Endothelial cell (in vitro differentiated cells): ENCODE measurements at places on chromosomes 6 and 20.

DNA sequence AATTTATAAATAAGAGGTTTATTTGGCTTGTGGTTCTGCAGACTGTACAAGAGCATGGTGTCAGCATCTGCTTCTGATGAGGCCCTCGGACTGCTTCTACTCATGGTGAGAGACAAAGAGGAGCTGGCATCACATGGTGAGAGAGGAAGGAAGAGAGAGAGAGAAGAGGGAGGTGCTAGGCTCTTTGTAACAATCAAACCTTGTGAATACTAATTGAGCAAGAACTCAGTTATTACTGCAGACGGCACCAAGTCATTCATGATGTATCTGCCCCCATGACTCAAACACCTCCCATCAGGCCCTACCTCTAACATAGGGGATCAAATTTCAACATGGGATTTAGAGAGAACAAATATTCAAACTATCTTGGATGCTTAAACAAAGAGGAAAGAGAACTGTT, 6.3 kb upstream of the SIRPG start:
- DNase-seq, result no peak

DNA sequence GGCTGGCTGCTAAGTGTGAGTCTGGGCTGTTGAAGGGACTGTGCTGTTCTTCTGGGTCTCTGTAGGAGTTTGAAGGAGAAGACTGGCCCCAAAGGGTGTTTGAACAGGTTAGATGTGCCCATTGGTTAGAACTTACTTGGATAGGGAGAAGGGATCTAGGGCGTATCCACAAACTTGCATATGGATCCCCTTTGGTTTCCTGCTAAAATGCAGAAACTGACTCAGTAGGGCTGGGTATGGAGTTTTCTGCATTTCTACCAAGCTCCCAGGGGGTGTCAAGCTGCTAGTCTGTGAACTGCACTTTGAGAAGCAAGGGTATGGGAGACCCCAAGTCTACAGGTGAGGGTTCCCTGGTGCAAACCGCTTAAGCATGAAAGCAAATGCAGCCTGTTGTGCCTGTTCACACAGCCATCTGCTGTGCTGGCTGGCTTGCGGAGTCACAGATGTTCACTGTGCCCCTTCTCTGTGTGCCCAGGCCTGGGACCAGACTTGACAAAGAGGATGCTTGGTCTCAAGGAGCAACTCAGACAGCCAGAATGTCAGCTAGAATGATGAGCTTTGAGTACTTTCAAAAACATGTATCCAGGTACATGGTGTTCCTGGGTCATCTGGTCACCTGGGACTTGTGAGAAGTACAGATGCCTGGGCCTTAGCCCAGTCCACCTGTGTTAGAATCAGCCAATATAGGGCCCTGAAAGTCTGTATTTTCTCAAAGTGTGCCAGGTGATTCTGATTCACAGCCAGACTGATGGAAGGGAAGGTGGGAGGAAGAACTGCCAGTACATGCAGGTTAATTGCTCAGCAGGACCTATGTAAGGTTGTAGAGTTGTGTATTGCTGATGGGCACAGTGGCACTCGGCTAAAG, 7.4 kb downstream of the PPP1R16B start:
- DNase-seq, result no peak

DNA sequence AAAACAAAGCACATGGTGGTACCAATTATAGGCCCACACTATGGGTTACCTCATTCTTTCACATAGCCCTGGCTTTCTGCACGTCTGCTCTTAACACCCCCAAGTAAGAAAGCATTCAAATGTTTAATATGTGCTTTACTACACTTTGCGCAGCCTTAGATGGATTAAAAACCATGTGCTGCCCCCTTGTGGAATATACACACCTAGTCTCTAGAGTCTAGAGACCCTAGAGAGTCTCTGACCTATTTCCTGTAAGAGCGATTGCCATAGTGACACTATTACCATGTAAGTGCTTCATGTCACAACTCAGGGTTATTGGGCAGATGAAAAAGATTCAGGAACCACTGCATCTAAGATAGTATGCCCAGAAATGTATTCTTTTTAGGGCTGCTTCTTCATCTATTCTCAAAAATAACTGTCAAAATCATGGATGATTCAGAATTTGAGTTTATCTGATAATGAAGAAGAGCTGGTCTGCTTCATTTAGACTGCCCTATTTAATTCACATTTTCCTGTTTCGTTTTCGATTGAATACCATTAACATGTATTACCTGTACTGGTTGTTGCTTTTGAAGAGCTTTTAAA, 186.3 kb downstream of the ADGB start:
- peak; percentile 31 for DNase-seq

- no peak for DNase-seq
Measured at GRCh38 chr6:137233911-137234863, 15.0 kb upstream of the IFNGR1 start.

DNA sequence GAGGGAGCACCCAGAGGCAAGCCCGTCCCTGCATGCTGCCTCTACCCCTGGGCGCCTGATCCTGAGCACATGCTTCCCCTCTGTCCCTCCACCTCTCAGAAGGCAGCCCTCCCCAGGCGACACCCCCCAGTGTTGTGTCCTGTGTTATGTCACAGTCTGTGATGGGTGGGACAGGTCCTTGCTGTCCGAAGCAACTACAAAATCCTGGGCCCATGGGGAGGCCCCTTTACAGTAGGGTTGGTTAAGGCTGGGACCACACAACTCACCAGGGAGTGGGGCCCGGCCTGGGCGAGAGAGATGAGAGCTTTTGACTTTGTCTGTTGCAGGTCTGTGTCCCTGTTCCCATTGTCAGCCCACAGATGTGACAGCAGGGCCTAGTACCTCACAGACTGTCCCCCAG, 78.0 kb downstream of the DHX35 start:
- DNase-seq, result no peak

- DNase-seq, result no peak
Measured at GRCh38 chr20:63359937-63360849, 956 bp downstream of the CHRNA4 start.

- DNase-seq, result no peak
Measured at GRCh38 chr6:134424165-134424797, 106.4 kb upstream of the SGK1 start.

DNA sequence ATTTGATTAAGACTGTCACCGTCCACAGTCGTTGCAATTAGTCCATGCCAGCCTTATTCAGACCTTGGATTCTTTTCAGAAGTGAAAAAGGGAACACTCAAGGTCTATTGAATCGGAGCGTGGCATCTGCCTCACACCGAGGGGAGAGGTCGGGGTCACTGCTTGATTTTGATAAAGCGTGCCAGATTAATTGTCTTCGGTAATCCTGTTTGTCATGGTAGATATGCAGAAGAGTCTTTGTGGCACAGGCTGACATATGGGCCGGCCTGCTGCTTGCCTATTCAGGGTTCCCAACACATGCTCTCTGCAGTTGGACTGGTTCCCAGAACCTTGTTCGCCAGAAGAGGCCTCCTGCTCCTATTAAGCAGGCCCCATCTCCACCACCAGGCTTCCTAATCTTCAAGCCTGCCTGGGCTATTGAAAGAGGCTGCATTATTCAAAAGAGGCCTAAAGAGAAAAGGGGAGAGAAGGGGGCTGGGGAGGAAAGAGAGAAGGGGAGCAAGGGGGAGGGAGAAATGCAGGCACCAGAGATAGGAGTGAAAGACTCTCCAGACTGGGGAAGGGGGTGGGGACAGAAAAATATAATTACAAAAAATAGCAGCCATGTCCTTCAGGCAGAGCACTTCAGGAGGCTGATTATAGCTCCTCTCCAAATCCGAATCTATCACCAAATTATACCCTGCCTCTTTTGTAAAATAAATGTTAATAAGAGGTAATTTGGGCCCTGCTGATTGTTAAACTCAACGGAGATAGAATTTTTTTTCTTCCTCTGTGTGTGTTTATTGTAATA, 611.3 kb downstream of the HDGFL1 start:
- DNase-seq, result no peak

GRCh38 chr6:5905431-5906339, 101.0 kb downstream of the NRN1 start:
- no peak for DNase-seq

GRCh38 chr6:15131234-15131633, 114.6 kb upstream of the JARID2 start:
- no peak for DNase-seq

- no peak for DNase-seq
Measured at GRCh38 chr20:50916934-50917333, 14.3 kb downstream of the ADNP start.

DNA sequence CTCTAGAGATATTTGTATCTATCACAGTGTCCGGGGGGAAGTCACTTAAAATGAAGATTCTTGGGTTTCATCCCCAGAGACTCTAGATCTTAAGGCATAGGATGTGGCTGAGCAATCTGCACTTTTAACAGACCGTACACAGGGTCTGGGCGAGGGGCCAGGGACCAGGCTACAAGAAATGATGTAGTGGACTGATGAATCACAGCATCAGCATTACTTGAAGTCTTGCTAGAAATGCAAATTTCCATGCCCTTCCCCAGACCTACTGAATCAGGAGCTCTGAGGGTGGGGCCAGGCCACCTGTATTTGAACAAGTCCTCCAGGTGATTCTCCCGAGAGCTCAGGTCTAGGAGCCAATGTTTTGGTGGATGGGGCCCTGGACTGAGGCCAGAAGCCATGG, 168.4 kb downstream of the DOK5 start:
- DNase-seq, result no peak

DNA sequence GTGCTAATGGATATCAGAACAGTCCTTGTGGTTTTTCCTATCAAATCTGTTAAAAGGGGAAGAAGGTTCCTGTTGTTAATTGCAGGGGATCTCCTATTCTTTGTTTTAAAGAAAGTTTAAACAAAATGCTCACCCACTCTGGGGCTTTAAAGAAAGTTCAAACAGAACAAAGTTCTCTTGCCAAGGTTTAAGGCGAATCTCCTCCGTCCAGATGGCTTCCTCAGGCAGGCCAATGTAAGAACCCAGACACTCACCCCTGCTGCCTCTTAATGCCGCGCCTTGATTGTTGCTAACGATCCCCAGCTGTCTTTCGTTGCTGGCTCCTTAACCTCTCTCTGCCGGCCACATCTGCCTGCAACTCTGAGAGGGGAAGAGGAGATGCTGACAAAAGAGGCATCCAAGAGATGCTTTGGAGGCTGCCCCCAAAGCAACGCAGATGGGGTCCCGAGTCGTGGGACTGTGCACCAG, 235.0 kb upstream of the PRDM1 start:
- no peak for DNase-seq

- no peak for DNase-seq
Measured at GRCh38 chr20:8304124-8304816, 172.2 kb downstream of the PLCB1 start.

DNA sequence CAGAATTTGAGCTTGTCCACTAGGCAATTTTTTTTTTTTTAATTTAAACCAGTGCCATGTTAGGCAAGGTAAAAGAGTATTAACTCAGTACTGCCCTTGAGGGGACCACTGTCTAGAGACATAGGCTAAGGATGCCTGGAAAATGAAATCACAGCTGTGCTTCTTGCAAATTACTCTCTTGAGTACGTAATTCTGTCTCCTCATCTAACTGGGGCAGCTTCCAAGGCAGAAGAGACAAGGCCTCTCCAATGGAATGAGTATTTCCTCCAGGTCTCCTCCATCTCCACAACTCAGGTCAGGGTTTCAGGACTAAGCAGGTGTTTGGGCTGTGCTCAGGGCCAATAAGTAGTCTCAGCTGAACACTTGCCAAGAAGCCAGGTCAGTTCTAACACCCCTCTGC, 33.8 kb upstream of the MRPS10 start:
- no peak for DNase-seq

DNA sequence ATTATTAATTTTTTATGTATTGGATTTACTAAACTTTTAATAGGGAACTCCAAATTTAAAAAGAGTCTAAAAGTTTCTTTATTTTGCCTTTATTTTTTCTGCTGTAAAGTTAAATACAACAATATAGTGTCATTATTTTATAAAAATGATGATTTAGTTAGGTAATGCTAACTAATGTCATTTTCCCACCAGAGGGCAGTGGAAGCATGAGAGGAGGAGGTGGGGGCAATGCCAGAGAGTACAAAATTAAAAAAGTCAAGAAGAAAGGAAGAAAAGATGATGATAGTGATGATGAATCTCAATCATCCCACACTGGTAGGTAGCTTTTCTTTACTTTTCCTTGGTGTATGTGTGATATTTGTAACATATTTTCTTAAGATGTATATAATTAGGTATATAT, 20.2 kb upstream of the FHL5 start:
- DNase-seq, result no peak

DNA sequence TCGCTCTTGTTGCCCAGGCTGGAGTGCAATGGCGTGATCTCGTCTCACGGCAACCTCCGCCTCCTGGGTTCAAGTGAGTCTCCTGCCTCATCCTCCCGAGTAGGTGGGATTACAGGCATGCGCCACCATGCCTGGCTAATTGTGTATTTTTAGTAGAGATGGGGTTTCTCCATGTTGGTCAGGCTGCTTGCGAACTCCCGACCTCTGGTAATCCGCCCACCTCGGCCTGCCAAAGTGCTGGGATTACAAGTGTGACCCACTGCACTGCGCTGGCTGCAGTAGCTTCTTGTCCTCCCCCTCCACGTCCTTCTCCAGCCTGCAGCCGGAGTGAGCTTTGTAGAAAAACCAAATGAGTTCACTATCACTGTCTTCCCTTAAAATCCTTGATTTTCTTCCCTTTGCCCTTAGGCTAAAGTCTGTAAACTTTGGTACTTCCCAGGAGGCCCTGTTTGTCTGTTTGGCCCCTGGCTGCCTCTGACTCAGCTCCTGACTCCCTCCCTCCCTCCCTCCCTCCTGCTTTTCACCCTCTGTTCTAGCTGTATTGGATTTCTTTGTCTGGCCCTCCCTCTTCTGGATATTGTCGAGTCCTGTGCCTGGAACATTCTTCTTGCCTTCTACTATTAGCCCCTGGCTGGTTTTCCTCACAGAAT, 12.9 kb downstream of the PARD6B start:
- DNase-seq, result no peak

- no peak for DNase-seq
Measured at GRCh38 chr20:43955062-43955749, 40.6 kb downstream of the TOX2 start.

- DNase-seq, result no peak
Measured at GRCh38 chr20:4563031-4563430, 158.7 kb upstream of the PRND start.

DNA sequence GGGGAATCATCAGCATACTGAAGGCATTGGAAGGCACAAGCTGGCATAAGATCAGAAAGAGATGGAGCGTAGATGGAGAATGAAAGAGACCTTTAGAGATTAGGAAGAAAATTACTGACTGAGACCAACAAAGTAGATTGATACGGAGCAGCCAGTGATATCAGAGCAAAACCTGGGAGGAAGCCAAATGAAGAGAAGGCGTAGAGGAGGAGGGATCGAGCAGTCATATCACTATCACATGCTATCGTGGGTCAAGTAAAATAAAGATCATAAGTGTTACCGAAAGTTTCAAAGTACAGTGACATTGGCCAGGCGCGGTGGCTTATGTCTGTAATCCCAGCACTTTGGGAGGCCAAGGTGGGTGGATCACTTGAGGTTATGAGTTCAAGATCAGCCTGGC, 53.6 kb upstream of the FANCE start:
- DNase-seq, result no peak

- no peak for DNase-seq
Measured at GRCh38 chr6:35669451-35670045, 19.2 kb downstream of the FKBP5 start.
